Upper lobe of right lung (tissue), 1 donor: ENCODE measurements at places on chromosomes 7 and 10. TPM values are rescaled to one million over a fixed set of nuclear protein-coding genes. Genes with fewer than 3 reads are reported as not detected.

- H3K4me1 ChIP-seq = no peaks in the 10 kb centered on the region
- H3K27me3 ChIP-seq = no peaks in the 10 kb centered on the region
- no peak for DNase-seq
- H3K36me3 ChIP-seq = no peaks in the 10 kb centered on the region
These were observed 355.0 kb upstream of the BMPER start for GRCh38 chr7:33550363-33550762.

DNA sequence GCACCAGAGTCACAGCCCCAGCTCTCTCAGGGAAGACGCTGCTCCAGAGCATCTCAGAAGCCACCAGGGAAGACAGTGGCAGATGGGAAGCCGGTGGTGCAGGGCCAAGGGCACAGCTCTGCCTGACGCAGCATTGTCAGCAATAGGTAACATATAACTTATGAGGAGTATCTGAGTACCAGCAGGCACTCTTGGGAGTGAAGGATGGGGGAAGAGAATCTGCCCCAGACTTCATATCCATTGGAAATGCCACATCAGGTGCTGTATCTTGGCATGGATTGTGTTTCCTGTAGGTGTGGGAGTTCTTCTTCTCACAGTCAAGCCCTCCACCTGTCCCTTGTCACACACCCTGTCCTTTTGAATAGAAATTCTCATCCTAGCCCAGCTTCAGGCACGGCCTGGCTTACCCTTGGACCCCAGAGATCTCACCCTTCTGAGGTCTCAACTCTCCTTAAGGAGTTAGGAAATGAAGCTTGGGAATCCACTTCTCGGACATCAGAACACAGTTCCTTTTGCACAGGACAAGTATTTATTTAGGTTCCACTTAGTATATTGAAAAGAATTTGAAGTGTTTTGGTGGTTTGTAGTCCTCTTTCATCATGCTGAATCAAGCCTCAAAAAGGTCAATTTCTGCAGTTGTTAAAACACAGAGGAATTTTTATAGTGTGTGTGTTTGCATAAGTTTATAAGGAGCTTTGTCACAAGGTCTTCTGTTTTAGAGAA, 9.9 kb downstream of the EPDR1 start:
- H3K36me3 ChIP-seq = no peaks in the 10 kb centered on the region
- no peak for DNase-seq
- H3K4me1 ChIP-seq = peaks cover 10% of the 10 kb centered on the region
- no peaks in the 10 kb centered on the region for H3K27me3 ChIP-seq
- peak overlapping the region; percentile 56 for H3K27ac ChIP-seq

DNA sequence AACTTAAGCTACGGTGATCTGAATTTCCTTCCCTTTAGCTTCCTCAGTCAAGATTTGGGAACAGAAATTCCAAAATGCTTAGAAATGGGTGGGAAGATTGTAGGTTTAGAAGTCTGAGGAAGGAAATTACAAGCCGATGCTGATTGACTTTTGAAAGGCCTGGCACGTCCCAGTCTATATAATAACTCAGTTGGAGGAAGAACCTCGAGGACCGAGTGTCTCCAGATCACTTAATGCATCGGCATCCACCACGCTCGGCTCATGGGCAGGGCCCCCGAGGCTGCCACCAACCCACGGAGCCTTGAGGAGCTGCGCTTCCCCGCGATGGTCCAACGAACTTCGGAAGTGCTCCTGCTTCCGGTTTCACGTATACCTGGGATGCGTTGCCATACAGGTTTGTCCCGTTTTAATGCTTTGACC, 10.4 kb upstream of the SP8 start:
- H3K4me3 ChIP-seq = no peak overlapping the region
- H3K27me3 ChIP-seq = peaks cover 94% of the 10 kb centered on the region
- H3K27ac ChIP-seq = no peak overlapping the region
- no peak for DNase-seq
- H3K36me3 ChIP-seq = no peaks in the 10 kb centered on the region

- no peaks in the 10 kb centered on the region for H3K4me1 ChIP-seq
- no peak for DNase-seq
- no peak overlapping the region for H3K4me3 ChIP-seq
These were observed 18.8 kb downstream of the AKR1B1 start for GRCh38 chr7:134440067-134440466.

DNA sequence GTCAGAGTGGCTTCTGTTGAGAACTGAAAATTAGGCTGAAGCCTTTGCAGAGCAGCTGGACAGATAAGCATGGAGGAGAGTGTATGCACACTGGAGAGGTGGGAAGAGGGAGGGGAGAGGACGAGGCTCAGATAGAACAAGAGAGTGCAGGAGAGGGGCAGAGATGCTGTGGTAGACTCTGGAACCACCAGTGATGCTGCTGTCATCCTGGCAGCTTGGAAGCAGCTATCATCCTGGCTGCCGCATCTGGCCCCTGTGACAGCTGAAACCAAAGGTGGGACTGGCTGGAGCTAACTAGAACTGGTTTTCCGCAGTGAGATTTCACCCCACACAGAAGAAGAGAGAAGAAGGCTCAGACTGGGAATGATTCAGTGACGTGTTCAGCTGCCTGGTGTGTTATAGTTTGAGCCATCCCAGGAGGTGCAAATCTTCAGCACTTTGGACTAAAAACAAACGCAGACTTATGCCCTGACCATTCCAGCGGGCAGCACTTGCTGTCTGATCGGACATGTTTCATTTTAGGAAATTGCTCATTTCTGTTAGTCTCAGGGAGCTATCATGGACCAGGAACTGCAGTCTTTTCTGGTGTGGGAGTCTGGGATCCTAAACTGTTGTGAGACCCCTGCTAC, 38.4 kb downstream of the EEPD1 start:
- H3K36me3 ChIP-seq = no peaks in the 10 kb centered on the region
- no peak for DNase-seq
- H3K4me1 ChIP-seq = peaks cover 13% of the 10 kb centered on the region
- no peak overlapping the region for H3K4me3 ChIP-seq
- H3K27me3 ChIP-seq = no peaks in the 10 kb centered on the region

EPO gene
- not detected for total RNA-seq
